ENCODE measurements at places on chromosomes 2 and 18.

DNA sequence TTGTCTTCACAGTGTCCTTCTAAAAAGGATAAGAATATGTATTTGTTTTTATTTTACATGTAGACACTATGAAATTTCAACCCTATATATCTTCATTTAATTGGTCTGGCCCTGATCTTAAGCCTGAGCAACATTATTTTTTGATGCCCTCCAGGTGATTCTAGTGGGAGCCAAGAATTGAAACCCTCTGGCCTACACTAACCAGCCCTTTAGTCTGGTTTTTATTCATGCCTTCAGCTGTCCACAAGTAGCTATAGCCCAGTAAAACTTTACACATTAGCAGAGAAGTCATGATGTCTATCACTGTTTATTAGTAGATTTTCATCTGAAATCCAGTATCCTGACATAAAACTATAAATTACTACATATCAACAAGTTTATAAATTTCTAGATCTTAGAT lies 52.7 kb upstream of the UBXN4 start:
- no peak for DNase-seq

- no peak for DNase-seq
Measured at GRCh38 chr18:37544217-37544616, 21.4 kb downstream of the CELF4 start.

DNA sequence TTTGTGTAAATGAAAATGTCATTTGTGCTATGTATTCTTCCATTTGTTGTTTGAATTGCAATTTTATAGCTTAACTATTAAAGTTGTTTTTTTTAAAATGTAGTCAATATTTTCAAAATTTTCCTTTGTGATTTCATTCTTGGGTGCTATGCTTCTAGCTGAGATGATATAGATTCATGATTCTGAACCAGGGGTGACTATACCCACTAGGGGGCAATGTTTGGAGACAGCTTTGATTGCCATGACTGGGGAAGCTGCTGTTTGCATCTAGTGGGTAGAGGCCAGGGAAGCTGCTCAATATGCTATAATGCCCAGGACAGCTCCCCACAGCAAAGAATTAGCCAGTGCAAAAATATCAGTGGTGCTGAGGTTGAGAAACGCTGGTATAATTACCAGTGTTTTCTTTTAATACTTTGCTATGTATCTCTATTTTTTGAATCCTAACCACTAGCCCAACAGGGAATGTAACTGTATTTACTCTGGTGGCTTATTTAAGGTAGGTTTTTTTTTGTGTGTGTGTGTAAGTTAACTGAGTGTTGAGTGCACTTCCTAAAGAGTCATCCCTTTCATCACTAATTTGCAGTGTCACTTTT lies 99.7 kb downstream of the MEP1B start:
- DNase-seq, result peak; percentile 80

DNA sequence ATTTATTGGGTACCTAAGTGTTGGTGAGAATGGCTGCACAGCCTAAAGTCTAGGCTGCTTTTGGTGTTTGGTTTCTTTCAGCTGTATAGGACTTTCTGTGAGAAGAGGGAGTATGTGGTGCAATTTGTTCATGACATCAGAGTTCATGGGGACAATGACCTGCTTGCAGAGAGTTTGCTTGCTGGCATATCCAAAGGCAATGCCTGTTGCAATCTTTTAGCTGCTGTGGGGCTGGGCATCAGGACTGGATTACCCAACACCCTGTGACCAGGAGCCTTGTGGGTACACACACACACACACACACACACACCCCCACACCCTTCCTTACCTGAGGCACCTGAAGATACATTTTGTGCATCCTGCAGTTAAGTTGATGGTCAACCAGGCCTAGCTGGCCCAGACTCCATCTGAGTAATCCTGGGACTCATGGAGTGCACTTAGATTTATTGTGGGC lies 68.4 kb downstream of the LIPG start:
- DNase-seq, result no peak

DNA sequence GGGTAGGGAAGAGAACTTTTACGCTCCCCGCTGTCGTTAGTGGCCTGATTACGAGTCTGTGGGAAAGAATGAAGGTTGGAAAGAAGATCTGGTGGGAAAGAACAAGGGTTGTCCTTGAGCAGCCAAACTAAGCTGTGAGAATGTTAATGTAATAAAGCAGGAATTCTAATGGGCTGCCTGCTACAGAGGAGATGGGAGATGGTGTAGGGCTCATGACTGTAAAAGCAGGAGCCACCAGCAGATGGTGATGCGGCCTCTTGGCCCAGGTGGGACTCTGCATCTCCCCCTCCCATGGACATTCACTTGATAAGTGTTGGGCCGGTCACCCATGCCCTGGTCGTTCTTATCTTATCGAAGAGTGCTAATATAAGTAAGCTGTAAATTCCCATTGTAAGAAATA lies 150.0 kb downstream of the NEDD4L start:
- no peak for DNase-seq

DNA sequence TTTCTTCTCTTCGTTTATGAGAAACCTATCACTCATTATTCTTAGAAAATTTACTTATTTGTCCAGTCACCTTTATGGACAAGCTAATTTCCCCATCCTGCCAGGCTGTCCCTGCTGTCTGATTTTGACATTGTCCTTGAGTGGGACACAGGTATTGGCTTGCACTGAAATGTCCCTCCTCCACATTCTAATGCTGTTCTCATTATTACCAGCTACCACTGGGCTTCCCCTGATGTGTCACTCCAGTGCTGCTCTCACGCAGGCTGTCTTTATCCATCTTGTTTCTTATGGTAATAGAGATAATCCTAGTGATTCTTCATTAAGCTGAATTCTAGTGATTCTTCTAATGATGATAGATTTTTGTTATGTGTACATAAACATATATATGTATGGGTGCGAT lies 48.1 kb upstream of the RBMS1 start:
- no peak for DNase-seq

DNA sequence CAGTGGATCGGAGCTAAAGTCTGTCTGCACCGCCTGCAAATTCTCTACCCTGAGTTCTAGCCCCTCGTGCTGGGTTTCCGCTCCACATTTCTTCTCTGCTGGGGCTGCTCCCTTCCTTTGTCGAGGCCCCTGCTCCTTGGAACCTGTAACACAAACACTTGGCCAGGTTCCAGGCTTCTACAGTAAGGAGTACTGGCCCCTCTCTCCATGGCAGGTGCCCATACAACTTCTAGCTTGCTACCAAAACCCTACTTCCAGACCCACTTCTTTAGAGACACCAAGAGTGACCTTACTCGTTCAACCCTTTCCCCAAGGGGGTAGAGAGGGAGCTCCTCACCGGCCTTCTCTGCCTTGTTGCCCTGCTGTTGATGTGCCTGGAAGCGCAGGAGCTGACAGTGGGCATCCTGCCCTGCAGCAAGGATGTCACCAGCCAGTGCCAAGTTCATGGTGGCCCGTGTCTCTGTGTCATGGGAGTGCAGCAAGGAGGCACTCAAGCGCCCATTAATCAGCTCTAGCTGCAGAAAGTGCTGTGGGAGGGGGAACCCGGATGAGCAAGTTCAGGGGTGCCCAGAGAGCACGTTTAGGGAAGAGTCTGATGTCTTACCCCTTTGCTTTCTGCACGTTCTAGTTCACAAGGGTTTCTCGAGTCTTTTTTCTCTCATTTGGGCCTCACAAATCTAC lies 1.1 kb downstream of the PREB start:
- DNase-seq, result peak; percentile 46

GRCh38 chr2:44708661-44709000 lies 232.9 kb upstream of the SIX3 start:
- DNase-seq, result no peak

GRCh38 chr2:229410946-229411345 lies 139.9 kb upstream of the PID1 start:
- no peak for DNase-seq

- no peak for DNase-seq
Measured at GRCh38 chr2:28745225-28745624, 6.4 kb upstream of the PPP1CB start.

DNA sequence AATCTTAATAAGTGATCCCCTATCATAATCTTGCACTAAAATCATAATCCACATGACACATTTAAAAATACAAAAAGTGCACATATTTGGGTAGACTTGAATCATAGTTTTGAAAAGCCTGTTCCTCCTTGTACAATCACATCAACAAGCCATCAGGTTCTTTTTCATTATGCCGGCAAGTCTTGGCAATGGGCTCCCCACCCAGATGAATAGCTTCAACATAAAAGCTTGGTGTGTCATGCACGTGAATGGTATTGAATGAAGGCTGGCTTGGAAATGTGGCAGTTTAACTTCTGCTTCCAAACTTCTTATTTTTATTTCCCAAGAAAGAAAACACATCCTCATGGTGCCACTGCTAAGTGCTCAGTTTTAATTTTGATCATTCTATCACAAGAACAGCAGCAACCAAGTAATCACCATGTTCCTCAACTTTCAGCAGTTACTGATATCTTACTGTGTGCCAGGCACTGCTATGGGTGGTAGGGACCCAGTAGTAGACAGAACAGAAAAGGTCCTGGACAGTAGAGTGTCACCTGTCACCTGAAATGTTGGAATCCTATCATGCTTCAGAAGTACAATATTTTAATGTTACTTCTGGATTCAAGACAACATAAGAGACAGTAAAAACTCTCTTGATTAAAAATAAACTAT lies 89.9 kb downstream of the AP1S3 start:
- DNase-seq, result no peak

- no peak for DNase-seq
Measured at GRCh38 chr2:239873656-239874635, 151.2 kb downstream of the NDUFA10 start.

GRCh38 chr2:45301307-45302277 lies 292.3 kb upstream of the SIX2 start:
- no peak for DNase-seq

GRCh38 chr18:31679133-31679742 lies 5.1 kb downstream of the B4GALT6 start:
- no peak for DNase-seq

GRCh38 chr2:174495365-174496012 lies 8.7 kb upstream of the GPR155 start:
- no peak for DNase-seq

DNA sequence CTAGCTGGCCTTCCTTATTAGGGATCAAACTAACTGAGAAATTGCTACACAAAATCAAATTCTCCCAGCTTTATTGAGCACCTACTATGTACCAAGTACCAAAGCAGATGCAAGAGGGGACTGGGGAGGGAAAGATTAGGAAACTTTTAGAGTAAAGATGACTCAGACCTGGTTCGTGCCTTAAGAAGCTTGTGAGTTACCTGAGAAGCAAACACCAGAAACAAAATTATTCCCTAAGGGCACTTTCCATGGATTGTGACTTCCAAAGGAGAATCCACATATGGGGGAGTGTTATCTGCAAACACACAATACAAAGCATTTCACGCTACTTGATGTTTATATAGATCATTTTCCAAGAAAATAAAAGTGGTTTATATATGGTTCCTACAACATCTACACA lies 326.9 kb upstream of the HNRNPA3 start:
- DNase-seq, result no peak

- no peak for DNase-seq
Measured at GRCh38 chr2:5942204-5942603, 250.0 kb downstream of the SOX11 start.

DNA sequence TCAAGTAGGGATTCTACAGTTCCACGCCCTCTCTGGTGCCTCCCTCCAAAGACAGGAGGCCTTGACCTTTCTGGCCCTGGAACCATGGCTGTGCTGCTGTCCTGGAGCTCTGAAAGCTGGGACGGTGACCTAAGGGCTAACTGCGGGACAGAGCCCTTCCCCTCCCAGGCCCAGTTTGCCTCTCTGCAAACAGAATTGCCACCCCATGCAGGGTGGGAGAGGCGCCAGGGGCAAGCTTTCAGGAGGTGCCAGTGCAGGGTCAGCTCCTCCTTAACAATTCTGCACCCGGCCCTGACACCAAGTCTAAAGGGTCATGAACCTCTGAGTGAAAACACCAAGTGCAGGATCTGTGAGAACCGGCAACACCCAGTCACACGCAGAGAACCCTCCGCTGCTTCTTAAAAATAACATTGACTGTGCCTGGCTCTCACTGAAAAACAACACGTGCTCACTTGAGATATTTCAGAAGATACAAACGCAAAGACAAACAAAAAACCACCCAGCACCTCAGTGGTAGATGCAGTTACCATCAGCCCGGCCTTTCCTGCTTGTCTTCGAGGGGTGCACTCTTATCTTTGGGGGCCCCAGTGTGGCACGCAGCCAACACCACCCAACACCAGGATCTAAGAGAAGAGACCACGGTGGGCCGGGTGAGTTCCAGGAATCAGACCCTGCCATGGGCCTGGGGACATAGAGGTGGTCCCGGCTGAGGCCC lies 1.1 kb upstream of the SNED1 start:
- DNase-seq, result no peak

DNA sequence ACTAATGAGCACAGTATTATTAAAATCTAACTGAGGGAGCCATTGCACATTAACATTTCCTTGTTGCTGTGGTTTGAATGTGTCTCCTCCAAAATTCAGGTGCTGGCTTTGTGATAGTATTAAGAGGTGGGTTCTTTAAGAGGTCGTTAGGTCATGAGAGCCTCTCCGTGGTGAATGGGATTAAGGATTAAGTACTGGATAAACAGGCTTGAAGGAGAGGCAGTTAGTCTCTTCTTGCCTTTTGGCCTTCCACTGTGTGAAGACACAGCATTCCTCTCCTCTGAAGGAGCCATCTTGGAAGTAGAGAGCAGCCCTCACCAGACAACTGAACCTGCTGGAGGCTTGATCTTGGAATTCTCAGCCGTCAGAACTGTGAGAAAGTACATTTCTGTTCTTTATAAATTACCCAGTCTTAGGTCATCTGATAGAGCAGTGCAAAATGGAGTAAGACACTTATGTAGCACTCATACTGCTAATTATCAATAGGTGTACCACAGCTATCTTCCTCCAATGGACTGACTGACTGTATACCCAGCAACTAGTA lies 182.7 kb downstream of the MYO3B start:
- no peak for DNase-seq

DNA sequence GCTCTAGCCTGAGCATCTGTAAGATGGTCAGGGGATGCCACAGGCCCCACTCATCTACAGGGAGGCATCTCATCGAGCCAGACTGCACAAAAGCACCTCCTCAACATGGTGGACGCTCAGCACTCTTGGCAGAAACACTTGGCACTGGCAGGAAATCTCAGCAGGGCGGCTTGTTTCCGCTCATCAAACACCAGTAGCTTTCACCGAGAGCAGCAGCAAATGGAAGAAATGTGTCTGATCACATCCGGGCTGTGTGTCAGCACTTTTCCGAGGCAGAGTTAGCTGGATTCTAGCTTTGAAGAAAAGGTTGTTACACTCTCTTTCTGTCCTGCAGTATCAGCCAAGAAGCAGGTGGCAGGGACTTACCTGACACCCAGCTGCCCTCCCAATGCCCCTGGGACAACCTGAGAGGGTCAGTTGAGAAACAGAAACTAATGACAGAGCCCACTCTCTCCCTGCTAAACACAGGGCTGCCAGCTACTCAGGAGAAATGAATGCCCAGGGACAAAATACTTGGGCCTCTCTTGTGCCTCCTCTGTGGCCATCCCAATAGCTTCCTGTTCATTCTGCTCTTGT lies 68.9 kb upstream of the FZD7 start:
- DNase-seq, result no peak

GRCh38 chr2:44941551-44942234 lies at the start of gene SIX3:
Gene SIX3, plus strand, starts transcription at chr2:44941702. Its CDS starts 403 bp downstream, at chr2:44942105.
- DNase-seq, result no peak

GRCh38 chr2:51018145-51018544 lies 13.8 kb downstream of the NRXN1 start:
- no peak for DNase-seq
